Neuronal stem cell (in vitro differentiated cells): ENCODE measurements at places on chromosomes 2 and 18.

DNA sequence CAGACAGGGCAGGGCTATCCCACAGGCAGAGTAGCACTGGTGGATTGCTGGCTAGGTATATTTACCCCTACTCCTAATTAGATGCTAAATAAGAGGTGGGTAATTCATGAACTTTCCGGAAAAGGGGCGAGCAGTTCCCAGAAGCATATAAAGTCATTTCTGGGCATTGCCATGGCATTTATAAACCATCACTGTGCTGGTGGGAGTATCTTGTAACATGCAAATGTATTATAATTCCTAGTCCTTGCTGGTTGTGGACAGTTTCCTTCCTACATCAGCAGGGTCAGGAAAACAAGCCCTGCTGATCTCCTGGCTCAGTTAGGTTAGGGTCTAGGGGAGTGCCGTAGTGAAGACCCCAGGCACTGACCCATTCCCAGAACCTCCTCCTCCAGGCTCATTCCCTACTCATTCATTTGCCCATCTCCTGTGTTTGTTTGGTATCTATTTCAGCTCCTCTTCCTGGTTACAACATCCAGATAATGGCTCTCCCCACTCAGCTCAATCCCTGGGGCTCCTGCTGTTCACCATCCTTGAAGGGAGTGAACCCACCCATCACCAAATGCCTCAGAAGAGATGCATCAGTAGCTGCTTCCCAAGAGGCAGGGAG lies 282.7 kb downstream of the SRBD1 start:
- DNase-seq = no peak

DNA sequence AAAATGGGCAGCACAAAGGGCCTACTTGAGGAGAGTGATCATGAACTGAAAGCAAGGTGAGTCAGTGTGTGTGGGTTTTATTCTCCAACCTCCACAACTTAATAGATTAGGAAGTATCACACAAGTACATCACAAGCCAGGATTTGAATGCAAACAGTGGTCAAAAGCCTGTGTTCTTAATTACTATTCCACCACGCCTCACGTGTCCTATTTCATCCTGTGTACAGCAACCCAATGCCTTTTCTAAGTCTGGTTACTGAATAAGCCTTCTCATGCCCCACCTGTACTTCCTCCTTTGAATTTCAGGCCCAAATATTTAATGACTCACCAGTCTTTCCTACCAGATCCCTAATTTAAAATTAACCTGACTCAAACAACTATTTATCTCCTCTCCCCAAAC lies 755.7 kb upstream of the SLC8A1 start:
- DNase-seq = no peak

DNA sequence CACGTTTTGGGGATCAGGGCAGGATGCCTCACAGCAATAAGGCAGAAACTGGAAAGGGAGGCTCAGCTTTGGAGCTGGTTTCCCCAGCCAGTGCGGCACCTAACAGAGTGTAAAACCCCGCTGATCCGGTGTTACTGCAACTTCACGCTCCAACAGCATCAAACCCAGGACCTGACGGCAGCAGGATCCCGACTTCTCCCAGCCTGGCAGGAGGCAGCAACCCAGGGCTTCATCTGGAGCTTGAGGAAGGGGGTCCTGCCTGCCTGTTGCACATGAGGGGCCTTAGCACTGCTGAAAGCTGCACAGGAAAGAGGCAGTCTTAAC lies 209.8 kb downstream of the MGAT5 start:
- DNase-seq = no peak

- no peak for DNase-seq
These were observed 13.3 kb upstream of the POLE4 start for GRCh38 chr2:74944987-74945787.

DNA sequence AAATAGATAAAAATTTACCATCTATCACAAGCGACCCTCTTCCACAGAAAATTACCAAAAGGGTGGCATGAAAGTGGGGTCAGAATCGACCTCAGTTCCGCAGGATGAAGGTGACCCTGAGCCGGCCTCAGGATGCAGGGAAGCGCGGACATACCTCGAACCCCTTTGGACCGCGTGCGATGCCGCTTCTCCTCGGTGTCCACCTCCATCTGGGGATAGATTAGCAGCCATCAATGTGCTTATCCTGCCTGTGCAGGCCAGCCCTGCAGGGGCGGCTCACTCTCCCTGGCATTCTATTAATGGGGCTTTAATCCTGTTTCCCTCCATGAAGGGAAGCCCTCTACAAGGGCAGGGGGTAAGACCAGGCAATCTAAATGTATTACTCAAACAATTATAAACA lies 235.3 kb upstream of the PXDN start:
- DNase-seq = no peak

- no peak for DNase-seq
These were observed 48.4 kb downstream of the ABCG8 start for GRCh38 chr2:43887176-43887575.

GRCh38 chr2:217223222-217223930 lies 363.5 kb upstream of the TNP1 start:
- DNase-seq = no peak

GRCh38 chr2:129262934-129263333 lies 716.5 kb upstream of the RAB6C start:
- DNase-seq = no peak
